Activated CD8-positive, alpha-beta memory T cell treated with anti-CD3 and anti-CD28 coated beads for 4 hours (primary cell): ENCODE measurements at places on chromosomes 11 and 22.

- DNase-seq, result no peak
These were observed 6.9 kb upstream of the PHRF1 start for GRCh38 chr11:569158-569885.

- DNase-seq, result no peak
These were observed 6.9 kb downstream of the OR8B12 start for GRCh38 chr11:124536520-124536919.

- DNase-seq, result no peak
These were observed 13.2 kb downstream of the PPM1F start for GRCh38 chr22:21939461-21939913.

DNA sequence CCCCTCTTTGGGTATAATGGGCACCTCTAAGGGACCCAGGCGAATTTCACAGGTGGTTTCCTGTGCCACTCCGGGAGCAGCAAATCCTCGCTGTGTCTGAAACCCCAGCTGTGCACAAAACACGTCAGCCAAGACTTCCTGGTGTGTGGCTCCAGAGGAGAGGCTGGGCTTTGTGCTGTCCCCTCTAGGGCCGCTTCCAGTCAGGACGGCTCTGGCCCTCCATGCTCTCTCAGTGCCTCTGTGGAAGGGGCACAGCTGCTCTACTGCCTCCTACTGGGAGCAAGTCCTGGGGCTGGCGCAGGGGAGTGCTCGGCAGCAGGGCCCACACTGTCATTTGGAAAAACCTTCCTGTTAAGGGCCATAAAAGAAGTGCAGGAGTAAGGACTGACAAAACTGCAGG lies 23.7 kb upstream of the ARFGAP3 start:
- no peak for DNase-seq
